Fibroblast of lung (primary cell): ENCODE measurements at places on chromosomes 12 and 14.

DNA sequence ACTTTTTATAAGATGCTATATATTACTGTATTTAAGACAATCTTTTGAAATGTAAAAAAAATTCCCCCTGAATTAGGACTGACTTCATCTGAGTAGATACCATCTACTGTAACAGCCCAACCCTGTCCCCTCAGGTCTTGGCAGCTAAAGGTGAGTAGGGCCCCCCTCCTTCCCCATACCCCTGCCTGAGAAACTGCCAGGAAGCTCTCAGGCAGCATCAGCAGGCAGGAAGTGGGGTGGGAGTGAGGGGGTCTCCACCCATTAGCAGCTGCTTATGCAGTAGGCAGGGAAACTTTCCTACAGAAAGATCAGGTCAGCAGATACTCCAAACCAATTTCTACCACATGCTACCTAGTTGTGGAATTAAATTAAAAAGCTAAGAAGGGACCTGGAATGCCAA is 62.5 kb downstream of the PAX9 start:
- DNase-seq = no peak

- no peak for DNase-seq
Observed at GRCh38 chr12:11136075-11136474, 1.6 kb upstream of the TAS2R30 start.

- no peak for DNase-seq
Observed at GRCh38 chr12:84572196-84572595, 340.4 kb downstream of the SLC6A15 start.

- DNase-seq = peak; percentile 45
Observed at GRCh38 chr12:12684375-12685106, 11.4 kb downstream of the GPR19 start.

- peak; percentile 2 for DNase-seq
Observed at GRCh38 chr12:39846971-39847650, 227.5 kb upstream of the ABCD2 start.

GRCh38 chr14:97025722-97026121 is 228.5 kb downstream of the VRK1 start:
- DNase-seq = no peak

- DNase-seq = peak; percentile 69
Observed at GRCh38 chr14:24817212-24818057, 183.4 kb upstream of the GZMB start.
